ENCODE measurements at places on chromosomes 3 and 15.

DNA sequence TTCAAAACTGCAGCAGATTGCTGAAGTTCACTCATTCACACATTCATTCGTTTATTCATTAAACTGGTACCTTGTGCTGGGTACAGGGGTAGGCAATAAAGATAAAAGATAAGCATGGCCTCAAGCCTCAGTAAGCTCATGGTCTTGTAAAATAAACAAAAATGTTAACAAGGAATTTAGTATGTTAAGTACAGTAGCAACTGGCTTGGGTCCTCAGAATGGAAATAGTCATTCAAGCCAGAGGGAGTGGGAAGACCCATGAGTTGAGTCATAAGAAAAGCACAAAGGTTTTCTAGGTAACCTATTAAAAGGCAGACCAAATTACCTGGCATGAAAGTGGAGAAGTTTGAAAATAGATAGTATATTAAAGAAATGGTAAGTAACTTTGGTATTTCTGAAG lies 163.3 kb downstream of the CDIN1 start:
- DNase-seq = no peak

DNA sequence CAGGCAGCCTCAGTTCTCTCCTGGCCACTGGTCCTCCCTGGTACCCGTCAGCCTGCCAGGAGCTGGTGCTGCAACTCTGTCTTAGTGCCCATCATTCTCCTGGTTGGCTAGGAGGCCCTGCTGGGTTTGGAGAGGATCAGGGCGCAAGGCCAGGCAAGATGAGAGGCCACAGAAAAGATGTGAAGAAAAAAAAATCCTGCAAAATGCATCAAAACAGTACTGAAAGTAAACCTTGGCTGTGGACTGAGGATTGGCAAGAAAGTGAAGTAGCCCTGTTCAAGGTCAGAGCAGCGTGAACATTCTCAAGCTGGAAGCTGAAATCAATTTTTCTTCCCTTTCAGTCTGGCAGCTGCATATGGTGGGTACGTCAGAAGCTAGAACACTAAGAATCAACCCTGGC lies 74.2 kb downstream of the GTF2E1 start:
- DNase-seq = no peak

DNA sequence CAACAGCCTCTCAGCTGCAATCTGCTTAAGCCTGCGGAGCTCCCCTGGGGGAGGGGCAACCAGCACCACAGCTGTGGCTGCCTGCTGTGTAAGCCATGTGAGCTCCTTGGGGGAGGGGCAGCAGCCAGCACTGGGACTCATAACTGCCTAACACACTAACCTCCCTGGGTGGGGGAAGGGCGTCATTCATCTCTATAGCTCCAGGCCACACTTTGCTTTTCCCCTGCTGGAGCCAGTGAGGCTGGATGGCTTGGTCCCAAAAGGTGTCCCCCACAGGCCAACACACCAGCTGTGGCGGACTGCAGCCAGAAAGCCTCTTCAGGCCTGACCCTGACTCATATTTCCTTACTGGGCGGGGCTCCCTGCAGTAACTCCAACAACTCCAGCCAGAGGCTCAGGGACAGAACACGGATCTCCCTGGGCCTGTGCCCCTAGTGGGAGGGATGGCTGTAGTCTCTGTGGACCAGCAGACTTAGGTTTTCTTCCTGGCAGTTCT lies 129.8 kb downstream of the PPM1L start:
- no peak for DNase-seq

GRCh38 chr3:189834462-189834861 lies 203.3 kb downstream of the TP63 start:
- DNase-seq = no peak

DNA sequence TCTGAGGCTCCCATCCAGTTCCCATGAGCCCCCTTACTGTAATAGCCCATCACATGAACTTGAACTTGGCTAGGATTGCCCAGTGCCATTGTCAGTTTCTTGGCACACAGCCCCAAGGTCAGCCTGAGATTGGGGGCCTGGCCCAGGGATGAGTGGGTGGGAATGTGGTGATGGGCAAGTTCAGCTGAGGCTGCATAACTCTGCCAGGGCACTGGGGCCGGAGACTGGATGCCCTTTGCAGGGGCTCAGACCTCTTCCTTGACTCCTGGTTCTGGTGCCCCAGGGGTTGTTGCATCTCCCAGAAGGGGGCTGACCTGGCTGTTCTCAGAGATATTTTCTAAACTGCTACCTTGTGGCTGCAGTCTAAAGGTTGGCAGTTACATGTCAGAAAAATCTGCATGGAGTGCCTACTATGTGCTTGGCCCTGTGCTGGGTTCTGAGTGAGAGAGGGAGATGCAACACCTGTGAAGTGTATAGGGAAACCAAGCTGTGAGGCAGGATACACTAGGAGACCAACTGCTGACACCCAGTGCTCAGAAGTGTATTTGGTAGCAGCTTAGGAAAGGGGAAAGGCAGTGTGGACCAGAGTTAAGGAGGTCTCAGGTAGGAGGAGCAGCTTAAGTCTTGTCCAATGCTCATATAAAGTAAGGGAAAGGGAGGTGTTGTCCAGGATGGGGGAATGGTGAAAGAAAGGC lies 74.8 kb upstream of the PRR23C start:
- no peak for DNase-seq

- DNase-seq = no peak
Observed at GRCh38 chr3:16816048-16816780, 68.5 kb upstream of the PLCL2 start.

GRCh38 chr3:66644549-66644948 lies 143.7 kb upstream of the LRIG1 start:
- DNase-seq = no peak

DNA sequence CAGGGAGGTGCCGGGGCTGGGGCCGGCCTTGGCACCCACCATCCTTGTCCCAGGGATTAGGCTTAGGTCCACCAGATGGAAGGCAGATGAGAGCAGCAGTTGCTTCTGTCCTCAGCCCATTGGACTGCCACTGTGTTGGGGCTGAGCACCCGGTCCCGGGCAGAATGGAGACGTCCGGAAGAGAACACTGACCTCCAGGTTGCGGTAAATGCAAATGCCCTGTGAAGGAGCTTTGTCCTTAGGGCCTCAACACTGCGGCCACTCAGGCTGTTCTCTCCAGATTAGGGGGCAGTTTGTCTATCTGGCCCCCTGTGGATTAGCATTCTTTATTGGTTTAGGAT lies at the start of gene SERINC4:
Gene SERINC4, minus strand, starts transcription at position 276 of the 341 bp plus-strand sequence. Its CDS starts 234 bp downstream, at position 42.
- no peak for DNase-seq

DNA sequence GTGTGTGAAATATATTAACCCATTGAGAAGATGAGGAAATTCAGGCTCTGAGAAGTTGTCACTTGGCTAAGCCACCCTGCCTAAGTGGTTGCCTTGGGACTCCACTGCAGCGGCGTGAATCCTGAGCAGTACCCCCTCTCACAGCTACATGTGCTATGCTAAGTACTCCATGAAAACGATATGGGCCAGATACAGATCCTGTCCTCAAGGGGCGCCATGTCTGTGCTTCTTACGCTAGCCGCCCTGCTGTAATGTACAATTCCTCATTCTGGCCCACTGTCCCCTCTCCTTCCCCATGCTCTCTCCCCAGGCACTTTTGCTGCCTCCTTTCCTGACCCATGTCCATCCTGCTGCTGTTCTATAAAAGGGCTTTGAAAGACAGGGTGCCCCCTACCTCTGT lies 140.3 kb downstream of the FEZF2 start:
- DNase-seq = no peak

DNA sequence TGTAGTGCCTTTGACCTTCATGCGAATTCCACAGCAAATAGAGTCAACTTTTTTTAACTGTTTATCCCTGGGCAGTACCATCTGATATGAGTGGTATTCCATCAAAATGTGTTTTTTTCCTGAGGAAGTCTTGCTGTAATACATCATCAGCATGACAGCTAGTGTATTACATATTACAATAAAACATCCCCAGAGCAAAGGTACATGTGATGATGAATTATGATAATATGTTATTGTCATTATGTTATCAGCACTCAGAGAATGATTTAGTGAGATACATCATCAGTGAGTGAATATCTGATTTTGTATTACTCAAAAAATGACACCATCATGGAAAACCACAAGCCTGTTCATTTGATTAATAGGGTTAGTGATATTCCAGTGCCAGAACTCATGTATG lies 69.7 kb upstream of the ARL6 start:
- no peak for DNase-seq

DNA sequence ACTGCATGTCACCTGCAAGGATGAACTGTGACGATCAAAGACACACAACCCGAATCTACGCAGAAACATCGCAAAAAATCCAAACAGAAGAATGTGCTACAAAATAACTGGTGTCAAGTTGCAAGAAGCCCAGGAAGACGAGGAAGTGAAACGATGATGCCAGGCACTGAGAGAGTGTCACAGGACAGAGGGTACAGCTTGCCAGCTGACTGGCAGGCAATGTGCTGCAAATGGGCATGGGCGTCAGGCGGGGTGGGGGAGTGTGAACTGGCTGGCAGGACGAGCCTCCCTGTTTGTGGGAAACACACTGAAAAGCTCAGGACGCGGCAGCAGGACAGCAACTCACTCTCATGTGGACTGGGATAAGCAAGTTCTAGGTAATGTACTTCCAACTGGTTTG lies 28.9 kb upstream of the OCA2 start:
- DNase-seq = no peak
